ENCODE measurements at places on chromosomes 5 and 9. TPM values are rescaled to one million over a fixed set of nuclear protein-coding genes. Genes with fewer than 3 reads are reported as not detected.
A peak's percentile ranks its signal among the peaks of the same experiment; 100 is the strongest.

DNA sequence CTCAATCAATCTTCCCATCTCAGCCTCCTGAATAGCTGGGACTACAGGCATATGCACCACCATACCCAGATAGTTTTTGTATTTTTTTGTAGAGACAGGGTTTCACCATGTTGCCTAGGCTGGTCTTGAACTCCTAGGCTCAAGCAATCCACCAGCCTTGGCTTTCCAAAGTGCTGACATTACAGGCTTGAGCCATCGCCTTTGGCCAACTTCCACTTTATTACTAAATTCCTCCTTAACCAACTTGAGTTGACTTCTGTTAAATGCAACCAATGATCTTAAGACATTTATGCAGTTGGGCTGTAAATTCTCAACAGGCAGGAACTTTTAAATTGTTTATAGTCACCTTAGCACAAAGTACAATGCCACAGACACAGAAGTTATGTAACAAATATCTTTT lies 2.8 kb downstream of the LARS1 start:
- no peak for ATAC-seq

DNA sequence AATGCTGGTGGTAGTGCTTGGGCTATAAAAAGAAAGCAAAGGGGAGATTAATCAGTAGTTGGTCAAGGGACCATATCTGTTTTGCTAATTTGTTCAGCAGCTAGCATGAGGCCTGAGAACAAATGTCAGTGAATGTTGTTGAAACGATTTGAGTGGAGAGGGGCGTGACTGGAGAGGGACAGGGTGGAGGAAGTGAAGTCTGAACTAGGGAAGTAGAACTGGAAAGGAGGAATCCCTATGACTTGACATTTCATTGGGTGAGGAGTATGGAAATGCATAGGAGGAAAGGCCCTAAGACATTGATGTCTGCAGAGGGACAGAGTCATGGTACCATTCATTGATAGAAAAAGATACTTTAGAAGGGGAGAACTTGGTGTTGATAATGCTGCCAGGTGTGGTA lies 19.7 kb downstream of the TLE4 start:
- ATAC-seq, result no peak

- no peak for ATAC-seq
Observed at GRCh38 chr9:107584944-107585343, 95.4 kb upstream of the KLF4 start.

- ATAC-seq, result peak; percentile 19
Observed at GRCh38 chr5:155631116-155631515, 617.6 kb downstream of the KIF4B start.

GRCh38 chr9:131001990-131002389 lies 7.0 kb upstream of the LAMC3 start:
- no peak for ATAC-seq

SPOCK1 gene
- 52.0 TPM for total RNA-seq

- ATAC-seq, result peak; percentile 72
Observed at GRCh38 chr5:135456238-135457099, 4.3 kb upstream of the TIFAB start.

BTNL3 gene
- not detected for total RNA-seq

FOXD4L3 gene
- not detected for total RNA-seq

DNA sequence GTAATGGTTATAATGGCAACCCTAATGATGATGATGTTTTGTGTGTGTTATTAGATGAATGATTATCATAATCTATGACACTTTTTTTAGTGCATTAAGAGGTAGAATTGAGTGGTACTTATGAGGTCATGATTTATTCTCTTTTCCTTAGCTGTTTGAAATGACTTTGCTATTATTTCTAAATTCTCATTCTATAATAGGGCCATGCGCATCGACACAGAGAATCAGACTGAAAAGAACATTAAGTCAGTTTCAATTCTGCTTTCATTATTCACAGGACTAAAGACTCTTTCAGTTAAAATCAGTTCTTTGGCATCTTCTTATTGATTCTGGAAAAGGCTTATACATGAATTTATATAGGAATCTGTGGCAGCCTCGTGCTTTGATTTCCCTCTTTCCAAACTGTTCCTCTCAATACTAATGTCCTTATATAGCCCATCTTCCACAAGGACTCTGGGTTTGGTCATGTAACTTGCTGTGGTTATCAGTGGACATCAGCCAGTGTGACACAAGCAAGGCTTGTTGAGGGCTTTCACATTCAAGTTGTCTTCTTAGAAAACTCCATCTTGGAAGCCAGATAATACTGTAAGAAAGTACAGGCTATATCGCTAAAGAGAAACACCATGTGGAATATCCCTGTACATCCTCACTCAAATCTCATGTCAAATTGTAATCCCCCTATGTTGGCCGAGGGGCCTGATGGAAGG lies 140.3 kb upstream of the CHD1 start:
- no peak for ATAC-seq

OCLN gene
- 3.6 TPM for total RNA-seq

DNA sequence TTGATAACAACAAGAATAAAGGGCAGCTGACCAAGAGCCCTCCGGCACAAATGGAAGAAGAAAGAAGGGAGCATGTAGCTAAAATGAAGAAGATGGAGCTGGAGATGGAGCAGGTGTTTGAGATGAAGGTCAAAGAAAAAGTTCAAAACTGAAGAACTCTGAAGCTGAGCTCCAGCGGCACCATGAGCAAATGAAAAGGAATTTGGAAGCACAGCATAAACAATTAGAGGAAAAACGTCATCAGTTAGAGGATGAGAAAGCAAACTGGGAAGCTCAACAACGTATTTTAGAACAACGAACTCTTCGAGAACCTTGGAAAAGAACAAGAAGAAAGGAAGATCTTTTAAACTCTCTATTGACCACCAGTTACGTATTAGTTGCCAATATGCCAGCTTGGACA lies 100.9 kb downstream of the GABBR2 start:
- no peak for ATAC-seq

GRCh38 chr5:123786411-123786810 lies 274.4 kb downstream of the CSNK1G3 start:
- no peak for ATAC-seq

DNA sequence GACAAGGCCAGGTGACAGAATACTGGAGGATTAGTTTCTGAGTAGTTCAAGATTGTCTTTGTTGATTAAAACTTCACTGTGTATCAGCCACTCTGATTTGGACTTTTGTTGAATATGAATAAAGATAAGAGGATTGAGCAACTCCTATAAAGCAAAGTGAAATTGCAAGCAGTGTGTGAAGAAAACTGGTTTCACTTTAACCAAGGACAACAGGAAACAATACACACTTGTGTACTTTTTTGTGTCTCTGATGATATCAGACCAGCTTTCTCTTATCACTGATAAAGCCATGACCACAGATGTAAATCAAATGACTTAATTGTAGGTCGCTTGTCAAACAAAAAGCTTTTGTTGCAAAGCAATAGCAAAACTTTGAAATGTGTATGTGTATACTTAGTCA lies 268.6 kb downstream of the FER start:
- no peak for ATAC-seq

DNA sequence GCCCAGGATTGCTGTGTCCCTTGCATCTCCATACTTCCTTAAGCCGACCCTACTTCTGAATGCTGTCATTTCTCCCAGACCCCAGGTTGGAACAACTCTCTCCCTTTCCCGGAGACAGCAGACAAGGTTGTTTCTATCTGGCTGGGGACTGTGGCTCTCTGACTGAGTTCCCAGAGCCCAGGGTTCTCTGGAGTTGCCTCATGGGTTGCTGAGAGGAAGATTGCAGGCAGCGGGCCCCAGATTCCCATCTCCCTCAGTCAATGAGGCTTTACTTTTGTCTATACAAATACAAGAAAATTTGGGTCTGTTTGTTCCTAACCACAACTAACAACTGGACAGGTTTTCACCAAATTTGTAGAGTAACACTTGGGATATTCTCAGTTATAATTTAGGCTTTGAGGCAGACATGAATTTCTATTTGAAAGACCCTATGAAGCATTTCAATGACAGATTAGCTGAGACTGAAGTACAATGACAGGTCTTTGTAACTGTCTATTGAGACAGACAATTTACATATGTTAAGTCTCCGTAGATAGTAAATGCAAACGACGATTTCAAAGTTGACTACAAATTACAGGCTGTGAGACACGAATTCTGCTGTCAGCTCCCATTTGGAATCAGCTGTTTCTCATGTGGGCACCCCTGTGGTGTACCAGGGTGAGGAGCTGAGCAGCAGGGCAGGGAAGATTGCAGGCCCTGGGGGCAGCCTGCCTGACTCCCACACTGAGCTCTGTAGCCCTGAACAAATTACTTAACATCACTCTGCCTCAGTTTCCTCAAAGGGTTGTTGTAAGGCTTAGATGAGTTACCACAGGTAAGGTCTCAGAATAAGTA lies 107.5 kb downstream of the ATP10B start:
- no peak for ATAC-seq

DNA sequence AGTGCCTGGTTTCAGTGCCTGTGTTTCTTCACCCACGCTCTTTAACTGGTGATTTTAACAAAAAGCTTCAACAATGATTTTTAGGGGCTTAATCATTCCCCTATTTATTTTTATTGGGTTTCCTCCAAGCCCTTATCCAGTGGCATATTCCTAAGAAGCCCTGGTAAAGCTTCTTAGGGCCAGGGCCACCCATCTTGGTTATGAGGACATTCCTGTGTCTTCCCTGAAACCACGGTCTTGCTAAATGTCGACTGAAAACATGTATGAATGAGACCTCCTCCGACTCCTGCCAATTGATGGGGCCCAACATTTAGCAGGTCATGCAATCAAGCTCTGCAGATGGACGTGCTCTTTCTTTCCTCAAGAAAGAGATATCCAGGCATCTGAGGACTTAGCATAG lies 13.7 kb upstream of the CARTPT start:
- ATAC-seq, result no peak

DNA sequence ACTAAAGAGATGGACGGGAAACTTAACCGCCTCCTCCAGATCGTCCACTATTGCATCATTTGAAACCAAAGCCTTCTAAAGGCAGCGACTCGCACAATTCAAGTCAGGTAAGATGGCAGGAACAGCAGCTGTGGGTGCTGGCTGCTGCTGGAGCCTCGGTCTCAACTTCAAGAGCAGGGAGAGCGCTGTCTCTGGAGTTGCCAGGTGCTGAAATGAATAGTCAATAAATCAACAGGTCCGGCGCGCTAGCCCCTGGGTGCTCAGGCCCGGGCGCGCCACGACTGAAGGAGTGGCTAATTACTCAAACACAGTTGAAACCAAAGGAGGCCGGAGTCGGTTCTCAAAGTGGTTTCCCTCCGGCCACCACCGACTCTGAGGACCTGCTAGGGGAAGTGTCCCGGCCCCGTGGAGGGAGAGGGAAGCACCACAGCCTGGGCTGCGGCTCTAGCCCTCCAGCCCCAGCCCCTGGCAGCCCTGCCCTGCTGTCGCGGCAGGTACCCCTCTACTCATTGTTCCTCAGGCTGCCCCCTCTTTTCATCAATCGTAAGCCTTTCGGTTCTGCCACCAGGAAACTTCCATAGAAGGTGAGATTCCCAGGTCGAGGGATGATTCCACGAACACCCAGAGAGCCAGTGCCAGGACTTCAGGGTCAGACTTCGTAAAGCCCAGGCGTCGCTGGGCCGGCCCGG lies 804 bp downstream of the TTC39B start:
- peak; percentile 49 for ATAC-seq

GRCh38 chr5:137179203-137179602 lies 319.9 kb downstream of the SPOCK1 start:
- no peak for ATAC-seq

- no peak for ATAC-seq
Observed at GRCh38 chr9:2228132-2228531, 213.0 kb downstream of the SMARCA2 start.

- ATAC-seq, result peak; percentile 8
Observed at GRCh38 chr5:138469540-138470321, 4.5 kb downstream of the EGR1 start.

GRCh38 chr5:151498395-151499155 lies 51.2 kb downstream of the SLC36A1 start:
- ATAC-seq, result no peak

DNA sequence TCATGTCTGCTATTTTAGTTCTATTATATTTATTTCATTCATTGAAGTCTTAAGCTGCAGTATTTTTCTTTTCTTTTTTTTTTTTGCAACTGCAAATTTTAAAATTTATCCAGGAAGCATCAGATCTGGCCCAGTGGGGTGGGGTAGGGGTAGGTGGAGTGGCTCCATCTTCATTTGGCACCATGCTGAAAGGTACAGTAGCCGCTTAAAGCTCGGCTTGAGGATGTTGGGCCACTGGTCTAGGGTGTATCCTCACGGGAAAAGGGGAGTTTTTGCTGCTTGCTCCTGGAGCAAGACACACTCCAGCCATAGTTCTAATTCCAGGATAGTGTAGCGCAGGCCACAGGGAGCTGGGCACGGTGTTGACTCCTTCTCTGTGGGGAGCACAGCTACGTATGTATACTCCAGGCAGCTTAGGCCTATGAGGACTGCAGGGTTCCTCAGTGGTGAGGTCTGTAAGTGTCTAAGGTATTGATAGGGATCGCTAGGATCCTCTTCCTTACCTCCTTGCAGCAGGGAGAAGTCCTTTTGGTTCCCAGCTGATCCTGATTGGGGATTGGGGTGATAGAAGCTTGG lies 22.7 kb downstream of the RCL1 start:
- no peak for ATAC-seq

DNA sequence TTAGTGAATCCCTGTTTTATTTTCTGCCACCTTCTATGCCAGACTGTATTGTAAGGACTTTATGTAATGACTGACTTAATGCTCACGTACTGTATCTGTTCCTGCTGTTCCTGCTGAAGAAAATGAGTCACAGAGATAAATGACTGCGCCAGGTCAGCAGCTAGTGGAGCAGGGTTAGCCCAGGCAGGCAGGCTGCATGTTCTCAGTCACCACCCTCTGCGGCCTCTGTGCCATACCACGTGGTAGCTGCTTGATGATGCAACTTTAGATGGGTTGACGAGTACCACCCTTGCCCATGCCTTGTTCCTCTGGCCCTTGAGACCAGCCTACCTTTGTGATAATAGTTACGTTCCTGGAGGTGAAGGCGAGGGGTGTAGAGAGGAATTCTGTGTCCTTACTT lies 161.9 kb downstream of the TRIO start:
- no peak for ATAC-seq

INVS gene
- 27.2 TPM for total RNA-seq

- no peak for ATAC-seq
Observed at GRCh38 chr5:78647351-78647818, 1.2 kb downstream of the LHFPL2 start.

PLAC8L1 gene
- not detected for total RNA-seq

DNA sequence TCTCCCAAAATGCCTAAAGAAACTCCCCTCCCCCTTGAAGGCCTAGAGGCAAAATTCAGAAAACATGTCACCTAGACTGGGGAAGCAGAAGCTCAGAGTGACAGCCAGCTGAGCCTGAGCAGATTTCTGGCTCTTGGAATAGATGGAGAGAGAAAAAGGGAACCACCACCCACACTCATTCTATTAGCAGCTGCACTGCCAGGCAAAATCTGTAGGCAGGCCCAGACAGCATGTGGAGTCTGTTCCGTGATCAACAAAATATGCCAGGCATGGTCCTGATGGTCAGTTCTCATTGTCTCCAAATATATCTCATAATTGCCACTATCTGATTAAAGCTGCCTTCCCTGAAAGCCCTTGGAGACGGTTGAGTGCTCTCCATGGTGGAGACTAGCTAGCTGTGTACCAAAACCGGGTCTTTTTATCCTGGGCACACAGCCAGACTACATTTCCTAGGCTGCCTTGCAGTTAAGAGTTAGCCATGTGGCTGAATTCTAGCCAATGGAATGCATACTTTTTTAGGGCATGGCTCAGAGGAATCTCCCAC lies 131.7 kb upstream of the GPR151 start:
- no peak for ATAC-seq

- no peak for ATAC-seq
Observed at GRCh38 chr9:2502210-2502609, 119.4 kb upstream of the VLDLR start.

- no peak for ATAC-seq
Observed at GRCh38 chr5:172531704-172532026, 77.3 kb upstream of the SH3PXD2B start.

CA9 gene
- not detected for total RNA-seq
